NCI-H1930 (cell line): ENCODE measurements at places on chromosomes 7 and 10.

GRCh38 chr7:131057794-131058070 lies 269.9 kb upstream of the MKLN1 start:
- no peak for DNase-seq

- no peak for DNase-seq
These were observed 16.4 kb downstream of the NACAD start for GRCh38 chr7:45072131-45073030.

DNA sequence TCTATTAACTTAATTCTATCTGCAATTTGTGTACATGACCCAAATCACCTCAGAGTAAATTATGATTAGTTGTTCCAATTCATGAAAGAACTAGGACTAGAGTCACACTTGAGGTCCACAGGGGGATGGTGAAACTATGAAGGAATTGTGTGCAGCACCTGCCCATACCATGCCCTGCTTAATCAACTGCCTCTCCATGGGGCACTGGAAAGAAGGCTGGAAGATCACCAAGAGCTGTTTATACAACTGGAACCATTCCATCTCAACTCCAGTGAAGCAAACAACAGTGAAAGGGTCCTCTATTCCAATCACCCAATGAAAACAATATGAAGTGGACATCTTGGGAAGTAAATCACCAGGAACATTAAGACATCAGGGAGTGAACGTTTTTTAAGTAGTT lies 98.7 kb upstream of the SEMA3D start:
- DNase-seq: peak; percentile 68

- DNase-seq: no peak
These were observed 34.5 kb downstream of the PPP1R3C start for GRCh38 chr10:91598211-91598977.

GRCh38 chr10:68332259-68333057 lies at the start of gene PBLD:
PBLD (minus strand) TSS chr10:68332928; CDS start chr10:68306844, 26,084 bp downstream.
- DNase-seq: peak; percentile 27

- DNase-seq: no peak
These were observed 155.7 kb upstream of the TNS3 start for GRCh38 chr7:47737601-47738000.

DNA sequence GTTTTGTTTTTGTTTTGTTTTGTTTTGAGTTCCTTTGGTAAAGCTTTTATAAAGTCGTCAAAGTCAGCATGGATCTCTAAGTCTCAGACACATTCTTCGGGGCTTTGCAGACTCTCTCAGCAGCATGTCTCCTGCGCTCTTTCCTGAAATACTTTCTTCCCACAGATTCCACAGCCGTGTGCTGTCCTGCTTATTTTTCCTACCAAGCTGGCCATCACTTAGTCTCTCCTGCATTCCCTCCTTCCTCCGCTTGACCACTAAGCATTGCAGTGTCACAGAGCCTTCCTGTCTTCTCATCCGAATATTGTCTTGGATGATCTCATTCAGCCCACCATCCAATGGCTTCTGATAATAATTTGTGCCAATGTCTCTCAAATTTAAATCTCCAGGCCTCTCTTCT lies 434.3 kb upstream of the C7orf33 start:
- DNase-seq: no peak

GRCh38 chr10:46550795-46551700 lies 5.4 kb downstream of the GPRIN2 start:
- no peak for DNase-seq
